ENCODE measurements at places on chromosomes 7 and 10.
A peak's percentile ranks its signal among the peaks of the same experiment; 100 is the strongest.

DNA sequence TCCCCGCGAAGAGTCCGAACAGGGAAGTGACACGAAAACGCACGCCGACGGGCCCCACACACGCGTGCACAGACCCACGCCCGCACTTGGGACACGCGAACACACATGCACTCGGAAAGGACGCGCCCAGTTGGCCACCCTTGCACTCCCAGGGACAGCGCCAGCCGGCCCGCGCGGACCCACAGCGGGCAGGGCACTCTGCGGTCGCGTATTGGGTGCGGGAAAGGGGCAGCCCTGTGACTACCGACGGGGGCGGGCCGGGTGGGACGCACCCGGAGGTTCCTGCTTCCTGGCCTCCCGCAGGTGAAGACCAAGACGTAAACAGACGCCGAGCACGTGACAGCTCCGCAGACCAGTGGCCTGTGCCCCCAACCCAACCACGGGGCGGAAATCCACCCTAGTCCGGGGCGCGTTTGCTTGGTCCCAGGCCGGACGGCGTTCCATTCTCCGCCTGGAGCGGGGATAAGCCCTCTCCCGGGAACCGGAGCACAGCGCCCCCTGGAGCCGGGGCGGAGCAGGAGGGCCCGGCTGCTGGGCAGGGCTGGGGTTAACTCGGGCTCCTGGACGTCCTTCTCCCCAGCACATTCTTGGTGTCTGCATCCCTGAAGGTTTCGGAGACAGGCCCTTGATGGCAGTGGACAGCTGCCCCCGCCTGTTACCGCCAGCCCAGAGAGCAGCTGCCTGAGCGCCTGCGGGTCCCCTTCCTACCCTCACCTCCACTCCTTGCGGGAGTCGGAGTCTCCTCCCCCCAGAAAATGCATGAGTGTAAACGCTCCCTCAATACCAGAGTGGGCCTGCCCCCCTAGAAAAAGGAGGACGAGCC lies 2.0 kb upstream of the LZTS2 start:
- peak; percentile 94 for DNase-seq

GRCh38 chr7:30238721-30239441 lies 45.5 kb upstream of the ZNRF2 start:
- no peak for DNase-seq

- DNase-seq: no peak
Observed at GRCh38 chr7:100683659-100684533, 10.2 kb downstream of the GIGYF1 start.

DNA sequence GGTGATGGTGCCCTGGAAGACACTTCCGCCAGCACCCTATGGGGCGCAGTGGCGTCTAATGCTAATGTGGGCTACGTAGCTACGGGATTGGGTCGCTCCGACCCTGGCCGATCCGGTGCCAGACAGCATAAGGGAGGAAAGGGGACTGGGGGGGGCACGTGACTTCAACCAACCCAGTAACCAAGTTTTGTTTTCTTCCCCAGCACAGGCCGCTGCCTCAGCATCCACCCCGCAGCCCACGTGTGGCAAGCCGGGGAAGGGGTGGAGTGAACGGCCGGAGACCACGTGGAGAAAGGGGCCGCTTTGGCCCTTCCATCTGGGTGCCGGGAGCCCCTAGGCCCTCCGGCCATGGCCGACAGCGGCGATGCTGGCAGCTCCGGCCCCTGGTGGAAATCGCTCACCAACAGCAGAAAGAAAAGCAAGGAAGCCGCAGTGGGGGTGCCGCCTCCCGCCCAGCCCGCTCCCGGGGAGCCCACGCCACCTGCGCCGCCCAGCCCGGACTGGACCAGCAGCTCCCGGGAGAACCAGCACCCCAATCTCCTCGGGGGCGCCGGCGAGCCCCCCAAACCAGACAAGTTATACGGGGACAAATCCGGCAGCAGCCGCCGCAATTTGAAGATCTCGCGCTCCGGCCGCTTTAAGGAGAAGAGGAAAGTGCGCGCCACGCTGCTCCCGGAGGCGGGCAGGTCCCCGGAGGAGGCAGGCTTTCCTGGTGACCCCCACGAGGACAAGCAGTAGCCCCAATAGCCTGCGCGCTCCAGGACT lies 2.5 kb downstream of the PRR15 start:
- DNase-seq: no peak

DNA sequence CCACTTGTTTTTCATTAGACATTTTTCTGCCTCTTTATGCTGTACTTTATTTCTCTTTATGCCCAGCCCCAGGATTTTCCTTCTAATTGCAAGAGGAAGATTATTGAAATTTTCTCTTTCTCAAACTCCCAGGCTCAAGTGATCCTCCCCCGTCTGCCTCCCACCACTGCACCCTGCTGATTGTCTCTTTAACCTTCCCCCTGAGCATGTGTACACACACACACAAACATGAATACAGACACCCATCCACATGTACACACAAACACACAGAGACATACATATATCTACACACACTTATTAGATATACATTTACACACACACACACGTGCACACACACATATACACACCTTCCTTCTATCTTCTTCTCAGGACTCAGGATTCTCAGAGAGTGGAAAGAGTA lies 37.3 kb upstream of the MAP3K8 start:
- DNase-seq: no peak

DNA sequence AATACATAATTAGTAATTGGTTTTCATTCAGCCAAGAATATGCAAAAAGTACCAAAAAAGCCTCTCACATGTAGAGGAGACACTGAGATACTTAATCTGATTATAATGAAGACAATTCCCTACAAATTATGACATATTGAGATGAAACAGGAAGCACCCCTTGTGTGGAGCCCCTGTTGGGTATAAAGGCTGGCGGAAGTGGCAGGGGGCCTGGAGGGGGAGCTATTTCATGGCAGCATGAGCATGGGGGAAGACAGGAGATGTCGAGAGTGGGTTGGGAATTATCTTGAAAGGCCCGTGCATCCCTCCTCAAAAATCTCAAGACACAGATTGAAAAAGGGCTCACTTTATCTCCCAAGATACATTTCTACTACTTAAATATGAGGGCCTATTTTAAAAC lies 96.9 kb downstream of the PIP4K2A start:
- DNase-seq: no peak

DNA sequence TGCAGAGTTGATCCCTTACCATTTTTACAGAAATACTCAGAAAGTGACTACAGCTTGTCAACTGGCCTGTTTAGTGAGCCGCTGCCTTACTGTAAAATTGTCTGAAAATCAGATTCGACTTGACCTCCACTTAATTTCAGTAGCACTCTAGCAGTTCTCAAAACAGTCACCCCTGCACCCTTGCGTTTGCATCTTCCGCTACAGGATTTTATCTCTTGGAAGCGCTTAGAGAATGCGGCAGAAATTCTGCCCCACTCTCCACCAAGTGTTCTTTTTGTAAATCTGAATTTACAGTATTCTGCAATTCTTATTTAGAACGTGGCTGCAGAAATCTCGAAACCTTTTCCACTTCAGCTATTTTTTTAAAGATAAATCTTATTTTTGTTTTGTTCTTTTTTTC lies 1.9 kb upstream of the TWIST1 start:
- no peak for DNase-seq

DNA sequence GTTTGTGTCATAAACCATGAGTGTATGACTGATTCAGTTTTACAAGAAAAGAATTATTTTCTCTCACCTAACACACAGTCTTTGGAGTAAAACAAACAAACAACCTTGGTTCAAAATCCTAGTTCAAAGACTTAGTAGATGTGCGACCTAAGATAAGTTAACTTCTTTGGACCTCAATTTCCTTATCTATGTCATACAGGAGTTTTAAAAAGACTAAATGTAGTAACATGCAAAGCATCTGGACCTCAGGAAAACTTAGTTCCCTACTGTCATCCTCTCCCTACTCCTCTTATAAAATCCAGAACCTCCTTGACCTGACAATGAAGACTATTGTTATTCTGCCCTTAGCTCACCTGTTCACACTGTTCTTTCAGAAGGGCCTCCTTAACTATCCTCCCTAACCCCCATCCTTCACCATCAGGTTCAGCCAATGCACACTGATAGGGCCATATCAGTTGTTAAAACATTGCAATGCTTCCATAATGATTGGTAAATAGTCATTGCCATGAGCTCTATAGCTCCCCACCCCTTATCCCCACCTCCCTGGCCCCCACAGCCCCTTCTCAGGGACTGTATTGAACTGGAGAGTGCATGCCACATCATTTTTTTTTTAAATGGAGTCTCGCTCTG lies 28.8 kb upstream of the CCNJ start:
- no peak for DNase-seq

DNA sequence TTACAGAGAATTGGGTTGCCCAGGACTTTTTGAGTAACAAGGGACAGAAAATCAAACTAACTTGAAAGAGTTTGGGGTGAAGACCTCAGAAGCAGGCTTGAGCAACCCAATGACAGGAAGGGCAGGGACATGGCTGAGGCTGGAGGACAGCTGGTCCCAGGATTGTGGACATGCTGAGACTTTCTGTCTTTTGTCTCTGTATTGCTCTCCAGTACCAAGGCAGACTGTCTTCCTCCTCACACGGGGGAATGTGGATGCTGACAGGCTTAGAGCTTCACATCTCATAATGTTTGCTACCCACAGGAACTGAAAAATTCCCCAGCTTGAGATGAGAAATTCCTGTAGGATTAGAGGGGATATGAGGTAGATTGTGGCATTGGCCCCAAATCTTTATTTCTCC lies 229.6 kb downstream of the PHF14 start:
- DNase-seq: no peak

Measured in WTC11 (cell line).